Transverse colon (tissue), 4 donors: ENCODE measurements at places on chromosomes 1 and 21. TPM values are rescaled to one million over a fixed set of nuclear protein-coding genes. Genes with fewer than 3 reads are reported as not detected.

SRGAP2 gene
- 19.8 TPM for total RNA-seq

ZNF670 gene
- total RNA-seq = 1.9 TPM

DDAH1 gene
- total RNA-seq = 69.4 TPM

ITGB2 gene
- 14.2 TPM for total RNA-seq

S1PR1 gene
- total RNA-seq = 12.7 TPM

DNA sequence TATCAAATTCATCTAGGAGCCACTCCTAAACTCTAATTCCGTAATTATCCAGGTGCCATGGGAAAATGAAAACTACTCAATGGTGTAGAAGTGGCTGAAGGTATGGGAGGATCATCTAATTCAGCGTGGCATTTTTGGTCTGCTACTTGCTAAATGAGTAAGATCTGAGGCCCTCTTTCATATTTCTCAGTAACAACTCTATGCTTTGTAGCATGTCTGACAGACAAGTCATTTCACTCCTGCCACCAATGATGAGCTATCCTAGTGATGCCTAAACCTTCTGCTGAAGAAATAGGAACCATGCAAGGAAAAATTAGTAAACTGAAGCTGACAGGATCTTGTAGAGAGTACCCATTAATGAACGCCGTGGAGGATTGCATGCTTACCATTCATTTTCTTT is 145.3 kb downstream of the NTNG1 start:
- no peak for DNase-seq
- no peak overlapping the region for H3K4me3 ChIP-seq
- H3K36me3 ChIP-seq = no peaks in the 10 kb centered on the region
- H3K27me3 ChIP-seq = no peaks in the 10 kb centered on the region
- H3K4me1 ChIP-seq = no peaks in the 10 kb centered on the region

DNA sequence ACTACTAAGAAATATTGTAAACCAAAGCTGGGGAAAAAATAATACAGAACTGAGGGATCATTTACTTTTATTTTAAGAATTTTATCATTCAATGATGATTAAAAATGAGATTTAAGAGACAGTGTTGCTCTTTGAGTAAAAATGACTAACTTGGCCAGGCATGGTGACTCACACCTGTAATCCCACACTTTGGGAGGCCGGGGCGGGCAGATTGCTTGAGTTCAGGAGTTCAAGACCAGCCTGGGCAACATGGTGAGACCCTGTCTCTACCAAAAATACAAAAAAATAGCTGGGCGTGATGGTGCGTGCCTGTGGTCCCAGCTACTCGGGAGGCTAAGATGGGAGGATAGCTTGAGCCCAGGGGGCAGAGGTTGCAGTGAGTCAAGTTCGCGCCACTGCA is 21.8 kb upstream of the PLEKHO1 start:
- H3K4me3 ChIP-seq = no peak overlapping the region
- no peaks in the 10 kb centered on the region for H3K27me3 ChIP-seq
- no peak for DNase-seq
- no peaks in the 10 kb centered on the region for H3K36me3 ChIP-seq
- H3K4me1 ChIP-seq = no peaks in the 10 kb centered on the region

GRCh38 chr1:11731691-11732283 is 4.1 kb upstream of the AGTRAP start:
- H3K4me3 ChIP-seq = no peak overlapping the region
- peak; percentile 66 for DNase-seq
- no peaks in the 10 kb centered on the region for H3K27me3 ChIP-seq
- H3K36me3 ChIP-seq = no peaks in the 10 kb centered on the region

DNA sequence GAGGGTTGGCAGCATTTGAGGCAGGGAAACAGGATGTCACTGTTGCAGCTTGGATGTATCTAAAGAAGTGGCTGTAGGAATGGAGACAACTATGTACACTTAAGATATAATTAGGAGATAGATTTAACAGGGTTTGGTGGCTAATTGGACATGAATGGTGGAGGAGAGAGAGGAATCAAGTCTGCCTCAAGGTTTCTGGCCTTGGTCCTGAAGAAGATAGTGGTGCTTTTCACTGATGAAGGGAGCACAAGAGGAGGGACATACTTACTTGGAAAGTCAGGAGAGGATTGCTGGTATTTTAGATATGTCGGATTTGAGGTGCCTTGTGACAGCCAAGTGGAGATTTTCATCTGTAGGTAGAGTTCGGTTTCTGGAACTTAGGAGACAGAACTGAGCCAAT is 123.9 kb downstream of the ST6GALNAC3 start:
- H3K27me3 ChIP-seq = no peaks in the 10 kb centered on the region
- DNase-seq = no peak
- H3K27ac ChIP-seq = no peak overlapping the region

GRCh38 chr1:180157108-180157507 is 2.4 kb downstream of the QSOX1 start:
- DNase-seq = no peak
- no peak overlapping the region for H3K4me3 ChIP-seq
- no peaks in the 10 kb centered on the region for H3K27me3 ChIP-seq
